Nephron progenitor cell (in vitro differentiated cells): ENCODE measurements at places on chromosomes 7 and 10.

DNA sequence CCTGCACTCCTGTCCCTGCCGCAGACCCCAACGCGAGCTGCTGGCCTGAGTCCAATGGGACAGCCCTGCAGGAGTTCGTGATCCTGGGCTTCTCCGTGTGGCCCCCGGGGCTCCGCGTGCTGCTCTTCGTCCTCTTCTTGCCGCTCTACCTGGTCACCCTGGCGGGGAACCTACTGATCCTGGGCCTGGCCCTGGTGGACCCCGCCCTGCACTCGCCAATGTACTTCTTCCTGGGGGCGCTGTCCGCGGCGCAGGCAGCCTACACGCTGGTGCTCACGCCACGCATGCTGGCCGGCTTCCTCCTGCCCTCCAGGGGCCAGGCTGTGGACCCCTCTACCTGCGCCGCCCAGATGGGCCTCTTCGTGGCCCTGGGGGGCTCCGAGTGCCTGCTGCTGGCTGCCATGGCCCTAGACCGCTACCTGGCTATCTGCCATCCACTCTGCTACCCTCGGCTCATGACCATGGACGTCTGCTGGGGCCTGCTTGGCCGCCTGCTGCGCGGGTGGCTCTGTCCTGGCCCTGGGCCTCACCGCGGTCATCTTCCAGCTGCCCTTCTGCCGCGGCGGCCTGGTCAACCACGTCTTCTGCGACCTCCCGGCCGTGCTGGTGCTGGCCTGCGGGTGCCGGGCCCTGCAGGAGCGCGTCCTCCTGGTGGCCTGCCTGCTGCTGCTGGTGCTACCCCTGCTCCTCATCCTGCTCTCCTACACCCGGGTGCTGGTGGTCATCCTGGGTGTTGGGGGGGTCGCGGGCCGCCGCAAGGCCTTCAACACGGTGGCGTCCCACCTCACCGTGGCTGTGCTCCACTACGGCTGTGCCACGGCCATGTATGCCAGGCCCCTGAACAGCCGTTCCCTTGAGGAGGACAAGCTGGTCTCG lies 71.7 kb downstream of the RBAK start:
- no peak for DNase-seq

DNA sequence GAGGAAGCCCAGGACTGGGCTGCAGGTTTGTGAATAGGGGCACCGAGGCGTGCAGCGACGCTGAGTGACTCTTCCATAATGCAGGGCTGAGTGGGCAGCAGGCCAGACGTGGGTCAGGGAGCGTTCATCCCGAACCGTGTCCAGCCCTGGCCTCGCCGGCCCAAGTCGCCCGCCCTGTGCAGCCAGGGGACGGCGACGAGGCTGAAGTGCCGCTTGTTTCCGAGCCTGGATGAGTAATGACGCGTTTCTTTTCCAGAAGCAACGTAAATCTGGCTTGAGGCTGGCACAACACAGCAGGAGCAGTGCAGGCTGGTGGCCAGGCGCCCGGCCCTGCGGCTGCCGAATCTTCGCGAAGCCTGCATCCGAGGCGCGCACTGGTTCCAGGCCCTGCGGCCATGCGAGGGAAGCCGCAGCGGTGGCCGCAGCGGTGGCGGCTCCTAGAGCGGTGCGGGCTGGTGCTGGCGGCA lies 74.0 kb upstream of the SEC61G start:
- peak; percentile 52 for DNase-seq

GRCh38 chr10:132069122-132069848 lies 3.5 kb downstream of the JAKMIP3 start:
- DNase-seq, result no peak

DNA sequence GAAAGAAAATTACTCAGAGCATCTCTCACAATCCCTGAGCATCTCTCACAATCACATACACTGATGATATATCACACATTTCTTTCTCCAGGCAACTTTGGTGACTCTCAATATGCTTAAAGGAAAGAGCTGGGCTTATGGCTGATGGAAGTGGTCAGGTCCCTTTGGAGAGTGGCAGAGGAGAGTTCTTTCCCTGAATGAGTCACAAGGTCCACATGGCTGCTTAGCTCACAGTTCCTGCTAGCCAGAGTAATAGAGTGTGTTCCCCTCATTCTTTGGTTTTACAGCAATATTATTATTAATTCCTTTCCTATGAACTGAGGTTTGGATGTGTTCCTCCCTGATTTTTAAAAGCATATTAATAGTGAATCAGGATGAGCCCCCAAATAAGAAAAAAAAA lies 287.4 kb downstream of the C7orf25 start:
- no peak for DNase-seq

- DNase-seq, result peak; percentile 38
These were observed 2.2 kb downstream of the MAP3K8 start for GRCh38 chr10:30436191-30436611.

DNA sequence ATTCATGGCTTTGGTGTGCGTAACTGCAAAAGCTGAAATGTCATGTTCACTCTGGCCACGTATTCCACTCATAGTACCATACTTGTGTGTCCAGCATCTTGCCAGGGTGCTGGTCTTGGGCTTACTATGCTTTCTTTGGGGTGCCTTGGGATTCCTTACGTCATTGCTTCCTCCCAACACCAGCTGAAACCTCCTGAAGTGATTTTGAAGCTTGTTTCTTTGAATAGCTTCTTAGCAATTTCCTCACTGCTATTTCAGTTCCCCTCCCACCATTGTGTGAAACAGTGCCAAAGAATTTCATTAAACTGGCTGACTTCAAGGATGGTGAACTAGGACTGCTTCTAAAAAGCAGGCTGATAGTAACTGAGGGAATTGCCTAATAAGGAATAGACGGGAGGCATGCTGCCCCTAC lies 36.9 kb downstream of the ENTPD1 start:
- DNase-seq, result no peak

- DNase-seq, result no peak
These were observed 297.8 kb downstream of the RPS24 start for GRCh38 chr10:78331391-78331922.

GRCh38 chr10:20173046-20173445 lies 356.8 kb downstream of the PLXDC2 start:
- DNase-seq, result no peak

DNA sequence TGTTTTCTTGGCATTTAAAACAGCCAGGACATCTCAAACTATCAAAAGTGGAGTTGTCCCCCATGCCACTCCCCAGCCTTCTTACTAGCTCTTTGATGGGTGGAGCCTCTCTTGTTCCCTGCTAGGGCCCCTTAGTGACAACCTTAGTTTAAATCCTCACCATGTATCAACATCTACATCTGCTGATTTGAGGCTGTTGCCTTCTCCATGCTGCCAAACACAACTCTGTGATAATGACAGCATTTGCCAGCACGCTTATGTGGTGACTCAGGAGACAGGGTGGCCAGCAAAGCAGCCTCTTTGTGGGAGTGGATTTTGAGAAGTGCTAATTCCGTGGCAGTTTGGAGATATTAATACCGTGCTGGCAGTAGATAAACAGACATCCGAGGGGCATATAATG lies 145.4 kb downstream of the LRRC4 start:
- DNase-seq, result no peak

DNA sequence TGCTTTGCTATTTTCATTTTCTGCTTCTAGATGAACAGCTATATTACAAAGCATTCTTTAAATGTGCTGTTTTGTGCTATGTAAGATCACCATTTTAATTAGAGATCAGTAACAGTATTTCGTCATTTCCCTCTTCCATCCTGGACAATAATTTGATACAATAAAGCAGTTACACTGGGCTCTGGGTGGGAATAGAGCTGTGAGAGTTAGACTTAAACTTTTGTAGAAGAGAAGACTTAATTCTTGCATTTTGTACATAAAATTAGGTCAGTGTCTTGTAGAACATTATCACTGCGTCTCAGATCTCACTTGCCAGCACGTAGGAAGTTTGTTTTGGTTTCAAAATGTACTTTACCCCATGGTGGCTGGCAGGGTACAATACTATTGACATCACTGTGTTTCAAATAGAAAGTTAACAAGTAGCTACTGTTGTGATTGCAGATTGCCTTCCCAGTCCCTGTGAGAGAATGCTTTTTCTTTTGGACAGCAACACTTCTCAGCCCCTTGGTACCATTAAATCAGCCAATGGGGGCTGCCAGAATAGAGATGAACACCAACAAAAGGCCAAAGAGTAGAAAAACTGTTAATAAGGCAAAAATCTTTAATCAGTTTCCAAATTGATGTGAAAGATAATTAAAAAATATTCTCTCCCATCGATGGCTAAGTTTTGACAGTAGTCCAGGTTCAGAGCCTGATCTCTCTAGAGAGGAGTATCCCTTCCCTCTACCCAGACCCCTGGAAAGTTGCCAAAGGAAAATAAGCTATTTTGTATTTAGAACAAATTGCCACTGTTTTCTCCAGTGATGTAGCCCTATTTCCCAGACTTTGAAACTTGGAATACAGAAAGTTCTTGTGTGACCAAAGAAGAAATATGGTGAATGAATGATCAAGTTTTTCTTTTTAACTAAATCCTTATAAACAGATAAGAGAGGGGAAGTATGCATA lies 35.1 kb downstream of the SMNDC1 start:
- DNase-seq, result no peak

GRCh38 chr10:69068549-69068948 lies 19.4 kb upstream of the SRGN start:
- DNase-seq, result no peak

DNA sequence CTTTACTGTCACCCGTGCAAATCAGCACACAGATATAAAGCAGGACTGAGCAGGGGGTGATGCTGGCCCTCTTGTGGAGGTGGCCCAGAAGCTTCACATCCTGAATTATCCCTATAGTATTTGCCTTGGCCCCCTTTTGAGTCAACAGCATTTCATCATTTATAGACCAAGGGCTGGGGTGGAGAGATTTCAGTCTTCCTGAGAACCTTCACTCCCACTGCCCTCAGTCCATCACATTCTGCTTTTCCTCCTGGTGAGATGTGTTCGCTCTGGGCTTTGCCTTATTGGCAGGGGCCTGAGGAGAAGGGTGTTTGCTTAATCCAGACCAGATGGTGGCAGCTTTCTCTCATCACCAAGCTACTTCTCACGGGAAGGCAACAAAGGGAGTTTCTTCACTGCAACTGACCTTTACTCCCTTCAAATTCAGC lies 47.7 kb downstream of the NOC3L start:
- no peak for DNase-seq

DNA sequence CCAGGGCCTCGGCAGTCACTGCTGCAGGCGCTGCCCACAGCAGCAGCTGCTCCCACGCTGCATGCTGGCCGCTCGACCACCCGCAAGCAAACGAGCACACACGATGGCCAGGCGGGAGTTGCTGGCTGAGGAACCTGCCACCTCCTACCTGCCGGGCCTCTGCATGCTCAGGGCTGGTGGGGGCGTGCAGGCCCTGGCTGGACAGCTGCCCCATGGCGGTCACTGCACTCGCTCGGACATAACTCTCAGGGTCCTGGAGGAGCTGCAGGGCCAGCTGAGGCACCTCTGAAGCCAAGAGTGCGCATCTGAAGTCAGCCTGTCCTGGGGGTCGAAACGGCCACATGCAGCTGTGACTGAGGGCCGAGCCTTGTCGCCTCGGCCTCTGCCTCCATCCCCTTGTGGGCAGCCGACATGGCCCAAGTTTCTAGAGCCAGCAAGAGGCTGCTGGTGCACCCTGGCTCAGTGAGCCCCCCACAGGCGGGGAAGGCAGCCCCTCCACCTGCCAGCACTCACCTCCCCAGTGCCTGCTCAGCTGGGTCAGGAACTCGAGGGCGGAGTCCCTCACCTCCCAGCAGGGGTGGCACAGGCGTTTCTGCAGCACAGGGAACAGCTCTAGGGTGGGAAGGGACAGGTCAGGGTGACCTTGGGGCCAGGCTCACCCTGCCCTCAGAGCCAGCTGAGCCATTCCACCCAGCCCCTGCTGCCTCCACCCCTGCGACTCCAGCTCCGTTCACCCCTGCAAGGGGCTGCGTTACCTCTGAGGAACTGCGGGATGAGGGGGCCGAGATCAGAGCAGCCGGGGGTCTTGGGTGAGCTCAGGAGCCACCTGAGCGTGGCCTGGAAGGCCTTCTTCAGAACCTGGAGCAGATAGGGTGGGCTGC lies 16.1 kb downstream of the BRAT1 start:
- no peak for DNase-seq

DNA sequence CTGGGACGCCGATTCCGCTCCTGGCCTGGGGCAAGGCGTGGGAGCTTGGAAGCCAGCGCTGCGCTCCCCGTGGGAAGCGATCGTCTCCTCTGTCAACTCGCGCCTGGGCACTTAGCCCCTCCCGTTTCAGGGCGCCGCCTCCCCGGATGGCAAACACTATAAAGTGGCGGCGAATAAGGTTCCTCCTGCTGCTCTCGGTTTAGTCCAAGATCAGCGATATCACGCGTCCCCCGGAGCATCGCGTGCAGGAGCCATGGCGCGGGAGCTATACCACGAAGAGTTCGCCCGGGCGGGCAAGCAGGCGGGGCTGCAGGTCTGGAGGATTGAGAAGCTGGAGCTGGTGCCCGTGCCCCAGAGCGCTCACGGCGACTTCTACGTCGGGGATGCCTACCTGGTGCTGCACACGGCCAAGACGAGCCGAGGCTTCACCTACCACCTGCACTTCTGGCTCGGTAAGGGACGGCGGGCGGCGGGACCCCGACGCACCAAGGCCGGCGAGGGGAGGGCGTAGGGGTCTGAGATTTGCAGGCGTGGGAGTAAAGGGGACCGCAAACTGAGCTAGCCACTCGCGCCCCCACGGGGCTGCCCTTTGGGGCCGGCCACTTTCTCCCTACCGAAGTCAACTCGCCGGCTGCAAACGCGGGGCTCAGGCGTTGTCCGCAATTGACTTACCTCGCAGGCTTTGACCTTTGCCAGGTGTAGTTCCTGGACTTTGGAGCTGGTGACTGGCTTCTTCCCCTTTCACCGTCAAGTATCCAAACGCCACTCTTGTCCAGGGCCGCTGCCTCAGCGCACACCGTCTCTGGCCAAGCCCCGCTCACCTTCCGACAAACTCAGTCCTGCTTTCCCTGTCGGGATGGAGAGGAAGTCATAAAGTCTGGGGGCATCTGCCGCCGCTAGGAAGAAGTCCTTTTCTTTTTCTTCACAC lies at the start of gene SCIN:
SCIN (plus strand) TSS at position 187 of the 928 bp plus-strand sequence; CDS start at position 254, 67 bp downstream.
- DNase-seq, result peak; percentile 62

DNA sequence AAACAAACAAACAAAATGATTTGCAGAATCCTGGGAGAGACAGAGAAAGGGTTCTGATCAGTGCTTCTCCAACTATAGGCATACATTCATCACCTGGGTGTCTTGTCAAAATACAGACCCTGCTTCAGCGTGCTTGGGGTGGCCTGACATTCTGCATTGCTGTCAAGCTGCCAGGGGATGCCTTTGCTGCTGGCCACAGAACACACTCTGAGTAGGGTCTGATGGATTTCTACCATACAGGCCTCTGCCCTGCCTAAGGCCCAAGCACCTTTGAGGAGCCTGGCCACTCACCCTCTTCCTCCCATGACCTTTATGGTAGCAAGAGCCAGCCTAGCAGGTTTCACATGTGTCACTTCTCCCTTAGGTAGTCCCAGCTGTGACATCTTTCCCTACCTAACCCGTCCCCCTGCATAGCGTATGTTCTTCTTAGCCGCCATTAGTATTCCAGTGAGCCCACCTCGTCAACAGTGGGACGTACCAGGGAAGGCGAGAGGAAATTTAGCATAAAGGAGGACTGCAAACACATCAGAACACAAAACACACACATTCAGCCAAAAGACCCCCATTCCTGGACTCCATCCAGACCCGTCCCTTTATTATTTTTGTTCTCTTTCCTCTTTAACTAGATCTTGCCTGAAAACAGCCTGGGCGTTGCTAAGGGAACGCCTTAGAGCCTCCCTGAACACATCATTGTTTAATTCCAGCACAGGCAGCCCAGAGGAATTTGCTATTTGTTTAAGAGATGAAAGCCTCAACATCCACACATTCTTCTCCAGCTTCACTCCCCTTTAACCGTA lies 43.9 kb upstream of the PODXL start:
- DNase-seq, result no peak

- DNase-seq, result no peak
These were observed 7.3 kb downstream of the ELMO1 start for GRCh38 chr7:37441386-37441760.
